ENCODE measurements at places on chromosomes 4 and X. TPM values are rescaled to one million over a fixed set of nuclear protein-coding genes. Genes with fewer than 3 reads are reported as not detected.
A peak's percentile ranks its signal among the peaks of the same experiment; 100 is the strongest.

DNA sequence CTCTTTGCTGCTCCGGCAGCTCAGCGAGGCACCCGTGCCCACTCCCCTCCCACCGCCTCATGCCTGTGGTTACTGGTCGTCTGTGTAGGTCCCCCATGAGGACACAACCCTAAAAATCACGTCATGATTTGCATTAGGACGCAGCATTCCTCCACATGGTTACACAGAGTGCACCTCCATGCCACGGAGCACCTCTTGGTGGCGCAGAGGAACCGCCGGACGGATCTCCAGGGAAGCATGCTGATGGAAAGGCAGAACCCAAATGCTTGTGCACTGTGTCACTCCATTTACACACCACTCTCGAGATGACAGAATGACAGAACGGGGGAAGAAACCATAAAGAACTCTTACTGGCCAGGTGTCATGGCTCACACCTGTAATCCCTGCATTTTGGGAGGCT, 22.4 kb downstream of the FAM53A start:
- DNase-seq, result no peak

- DNase-seq, result no peak
These were observed 48.0 kb upstream of the MAP3K15 start for GRCh38 chrX:19563327-19563726.

DNA sequence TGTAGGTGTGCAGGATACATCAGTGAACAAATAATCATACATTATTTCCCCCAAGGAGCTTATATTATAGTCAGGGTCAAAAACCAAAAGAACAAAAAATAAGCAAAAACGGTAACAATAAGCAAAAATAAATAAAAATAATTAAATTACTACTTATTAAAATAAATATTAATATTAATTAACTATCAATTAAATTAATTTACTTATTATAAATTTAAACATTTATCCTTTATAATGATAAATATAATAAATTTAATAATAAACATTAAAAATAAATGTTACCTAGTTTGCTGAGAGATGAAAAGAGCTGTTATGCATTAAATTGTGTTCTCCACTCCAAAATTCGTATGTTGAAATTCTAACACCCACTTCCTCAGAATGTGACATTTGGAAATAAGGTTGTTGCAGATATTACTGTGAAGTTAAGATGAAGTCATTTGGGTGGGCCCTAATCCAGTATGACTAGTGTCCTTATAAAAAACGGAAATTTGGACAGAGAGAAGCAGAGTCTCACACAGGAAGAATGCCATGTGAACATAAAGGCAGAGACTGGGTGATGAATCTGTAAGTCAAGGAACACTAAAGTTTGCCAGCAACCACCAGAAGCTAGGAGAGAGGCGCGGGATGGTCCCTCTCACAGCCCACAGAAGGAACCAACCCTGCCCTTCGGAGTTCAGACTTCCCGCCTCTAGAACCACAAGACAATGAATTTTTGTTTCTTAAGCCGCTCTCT, 67.2 kb upstream of the IBSP start:
- no peak for DNase-seq

GRCh38 chr4:102616636-102617035, 115.5 kb downstream of the NFKB1 start:
- no peak for DNase-seq

DNA sequence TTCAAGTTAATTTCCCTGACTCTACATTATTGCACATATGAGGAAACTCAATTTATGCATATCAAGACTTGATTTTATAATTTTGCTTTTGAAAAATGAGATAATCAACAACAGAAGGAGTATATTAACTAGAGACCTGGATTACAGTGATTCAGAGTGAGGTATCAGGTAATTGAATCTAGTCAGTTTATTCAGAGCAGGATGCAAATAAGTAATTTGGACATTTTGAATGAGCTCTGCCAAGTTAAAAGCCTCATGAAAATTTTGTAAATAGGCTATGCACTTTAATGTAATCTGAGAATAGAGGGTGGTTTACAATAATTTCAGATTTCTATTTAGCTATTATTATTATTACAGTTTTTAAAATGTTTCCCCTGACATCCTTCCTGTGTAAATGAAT, 203.7 kb upstream of the EMCN start:
- no peak for DNase-seq

DNA sequence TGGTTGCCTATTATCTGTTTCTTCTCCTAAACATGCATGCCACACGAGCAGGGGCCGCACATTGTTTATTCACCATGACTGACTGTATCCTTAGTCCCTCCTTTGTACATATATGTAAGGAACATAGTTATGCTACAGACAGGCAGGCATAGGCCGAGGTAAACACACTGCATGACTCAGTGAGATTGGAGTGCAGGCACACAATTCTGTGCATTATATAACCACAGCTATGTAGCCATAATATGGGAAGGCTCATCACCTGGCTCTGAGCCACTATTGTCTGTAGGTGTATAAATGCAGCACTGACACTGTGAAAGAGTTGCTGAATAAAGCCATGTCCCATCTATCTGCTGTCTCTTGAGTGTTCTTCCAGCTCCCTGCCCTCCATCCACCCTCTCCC, 431.6 kb downstream of the IDS start:
- DNase-seq, result no peak

GRCh38 chr4:154954117-154954516, 173.0 kb downstream of the RBM46 start:
- DNase-seq, result no peak

- DNase-seq, result no peak
These were observed 4.2 kb upstream of the CCNA2 start for GRCh38 chr4:121827853-121828252.

GRCh38 chrX:103187953-103188475, 26.9 kb upstream of the BEX4 start:
- DNase-seq, result no peak

DNA sequence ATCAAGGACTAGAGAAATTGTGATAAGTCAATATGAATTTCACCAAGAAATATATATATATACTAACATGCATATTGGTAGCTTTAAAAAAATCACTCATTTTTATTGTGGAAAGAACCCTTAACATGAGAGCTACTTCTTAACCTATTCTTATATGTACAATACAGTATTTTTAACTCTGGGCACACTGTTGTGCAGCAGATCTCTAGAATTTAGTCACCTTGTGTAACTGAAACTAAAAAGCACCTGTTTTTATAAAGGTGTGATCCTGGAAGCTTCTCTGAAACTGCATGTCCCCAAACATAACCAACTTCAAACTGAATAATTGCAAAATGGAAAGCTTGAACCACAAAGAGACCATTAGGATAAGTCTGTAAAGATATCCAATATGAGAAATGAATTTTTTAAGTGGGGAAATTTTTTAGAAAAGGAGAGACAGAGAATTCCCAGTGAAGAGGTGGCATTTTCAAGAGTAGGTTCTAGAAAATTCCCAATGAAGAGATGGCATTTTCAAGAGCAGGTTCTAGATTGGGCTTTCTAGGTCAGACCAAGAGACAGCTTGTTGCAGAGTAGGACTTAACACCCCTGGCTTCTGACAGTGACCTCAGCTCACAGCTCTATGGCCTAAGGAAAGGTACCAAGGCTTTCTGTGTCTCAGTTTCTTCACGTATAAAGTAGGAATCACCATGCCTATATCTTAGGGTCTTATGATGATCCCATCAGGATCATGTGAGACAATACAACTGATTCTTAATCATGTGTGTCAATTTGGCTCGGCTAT, 22.0 kb upstream of the PPARGC1A start:
- no peak for DNase-seq

- no peak for DNase-seq
These were observed 69.2 kb upstream of the MAML3 start for GRCh38 chr4:140223056-140223810.

DNA sequence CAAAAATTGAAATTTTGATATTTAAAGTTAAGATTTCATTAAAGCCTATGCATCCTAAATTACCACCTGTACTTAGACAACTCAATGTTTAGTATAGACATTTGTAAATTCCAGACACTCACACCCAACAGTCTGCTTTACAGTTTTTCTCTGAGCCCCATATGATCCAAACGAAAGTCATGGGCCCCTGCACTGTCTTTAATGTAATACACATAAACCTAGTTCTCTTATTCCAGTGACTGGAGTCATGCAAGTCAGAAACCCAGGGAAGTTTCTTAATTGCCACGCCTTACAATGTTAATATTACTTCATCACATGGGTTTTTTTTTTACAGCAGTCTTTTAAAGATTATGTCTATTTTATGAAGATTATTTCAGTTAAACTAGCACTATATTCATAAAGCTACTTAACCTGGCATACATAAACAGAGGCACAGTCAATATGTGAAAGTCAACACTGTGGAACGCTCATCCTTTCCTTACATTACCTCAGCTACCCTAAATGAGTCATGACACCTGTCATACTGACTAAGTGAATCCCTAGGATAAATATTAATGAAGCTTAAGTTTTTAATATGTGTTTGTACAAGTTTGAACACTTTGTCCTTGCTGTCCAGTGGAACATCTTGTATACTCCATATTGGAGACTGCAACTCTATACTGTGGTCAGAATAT, 67.7 kb upstream of the H2AZ1 start:
- DNase-seq, result peak; percentile 17

- no peak for DNase-seq
These were observed 805.4 kb upstream of the GALNTL6 start for GRCh38 chr4:171007618-171008390.

DNA sequence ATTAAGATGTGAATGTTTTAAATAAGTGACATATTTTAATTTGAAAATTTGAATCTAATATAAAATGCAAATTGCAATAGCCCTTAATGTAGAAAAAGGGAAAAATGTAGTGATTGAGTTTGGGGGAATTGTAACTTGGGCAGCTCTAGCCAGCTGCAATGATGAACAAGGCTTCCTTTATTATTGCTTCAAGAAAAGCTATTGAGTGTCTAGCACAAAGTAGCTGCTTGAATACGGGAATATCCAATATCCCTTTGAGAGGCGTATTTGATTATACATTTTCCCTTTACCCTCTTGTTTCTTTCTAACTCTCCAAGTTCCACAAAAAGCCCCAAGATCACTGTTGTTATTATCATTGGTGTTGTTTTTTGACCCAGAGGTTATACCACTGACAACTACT, 21.8 kb downstream of the IL1RAPL1 start:
- no peak for DNase-seq

PRIMPOL gene
- total RNA-seq, result 34.2 TPM

MAGEA3 gene
- total RNA-seq, result not detected

PHEX gene
- 1.4 TPM for total RNA-seq

CXCL13 gene
- total RNA-seq, result 0.26 TPM

RBM46 gene
- not detected for total RNA-seq

ANAPC4 gene
- 37.9 TPM for total RNA-seq

PCDH19 gene
- total RNA-seq, result not detected

UBQLN2 gene
- total RNA-seq, result 38.5 TPM

Data from activated T-cell treated with anti-CD3 and anti-CD28 coated beads, Interleukin-2, amount 50 U/mL, for 72 hours (primary cell).